ENCODE measurements at places on chromosomes 12 and 14.

- H3K4me1 ChIP-seq: no peaks in the 10 kb centered on the region
- no peaks in the 10 kb centered on the region for H3K36me3 ChIP-seq
- no peaks in the 10 kb centered on the region for H3K27me3 ChIP-seq
- no peak for DNase-seq
Observed at GRCh38 chr12:3010214-3010930, 51.2 kb downstream of the TEAD4 start.

- DNase-seq: no peak
- no peaks in the 10 kb centered on the region for H3K4me1 ChIP-seq
- no peak overlapping the region for H3K27ac ChIP-seq
- no peaks in the 10 kb centered on the region for H3K36me3 ChIP-seq
- H3K27me3 ChIP-seq: peaks cover 3% of the 10 kb centered on the region
Observed at GRCh38 chr12:66984962-66985361, 284.2 kb upstream of the CAND1 start.

GRCh38 chr12:48071808-48072207 is 34.1 kb downstream of the SENP1 start:
- DNase-seq: no peak
- no peak overlapping the region for H3K4me3 ChIP-seq
- H3K27ac ChIP-seq: no peak overlapping the region
- no peaks in the 10 kb centered on the region for H3K4me1 ChIP-seq
- H3K27me3 ChIP-seq: no peaks in the 10 kb centered on the region

- peaks cover 4% of the 10 kb centered on the region for H3K36me3 ChIP-seq
- peaks cover 11% of the 10 kb centered on the region for H3K4me1 ChIP-seq
- no peak overlapping the region for H3K27ac ChIP-seq
- DNase-seq: no peak
- H3K27me3 ChIP-seq: peaks cover 6% of the 10 kb centered on the region
Observed at GRCh38 chr12:6384499-6385436, 806 bp downstream of the LTBR start.

DNA sequence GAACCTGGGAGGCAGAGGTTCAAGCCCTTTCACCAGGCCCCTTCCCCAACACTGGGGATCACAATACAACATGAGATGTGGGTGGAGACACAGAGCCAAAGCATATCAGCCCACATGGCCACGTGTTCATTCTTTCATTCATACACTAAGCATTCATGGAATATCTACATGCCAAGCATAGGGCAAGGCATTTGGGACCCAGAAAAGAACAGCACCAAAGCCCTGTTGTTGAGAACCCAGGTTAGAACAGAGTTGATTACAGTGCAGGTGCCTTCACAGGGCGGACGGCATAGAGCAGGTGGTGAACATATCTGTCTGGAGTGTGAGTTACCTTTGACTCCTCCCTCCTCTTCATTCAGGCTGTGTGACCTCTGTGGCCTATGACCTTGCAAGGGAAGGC is 159.4 kb upstream of the GSC start:
- no peak overlapping the region for H3K27ac ChIP-seq
- no peak overlapping the region for H3K4me3 ChIP-seq
- H3K36me3 ChIP-seq: no peaks in the 10 kb centered on the region

GRCh38 chr14:50599700-50600444 is 39.9 kb downstream of the ATL1 start:
- H3K4me1 ChIP-seq: no peaks in the 10 kb centered on the region
- H3K36me3 ChIP-seq: no peaks in the 10 kb centered on the region
- no peak overlapping the region for H3K27ac ChIP-seq
- no peak for DNase-seq

GRCh38 chr14:62015243-62015642 is 253.0 kb downstream of the SNAPC1 start:
- no peaks in the 10 kb centered on the region for H3K4me1 ChIP-seq
- DNase-seq: no peak
- no peak overlapping the region for H3K27ac ChIP-seq
- peaks cover 32% of the 10 kb centered on the region for H3K27me3 ChIP-seq
- H3K4me3 ChIP-seq: no peak overlapping the region

GRCh38 chr14:23436327-23437132 is 1.1 kb upstream of the MYH7 start:
- no peak overlapping the region for H3K4me3 ChIP-seq
- no peaks in the 10 kb centered on the region for H3K4me1 ChIP-seq
- no peaks in the 10 kb centered on the region for H3K36me3 ChIP-seq
- H3K27me3 ChIP-seq: peaks cover 15% of the 10 kb centered on the region

GRCh38 chr14:89493877-89494634 is 77.0 kb upstream of the FOXN3 start:
- no peaks in the 10 kb centered on the region for H3K36me3 ChIP-seq
- H3K4me3 ChIP-seq: no peak overlapping the region
- H3K4me1 ChIP-seq: peaks cover 59% of the 10 kb centered on the region
- no peak for DNase-seq
- H3K27ac ChIP-seq: no peak overlapping the region

GRCh38 chr14:43539210-43539609 is 967.9 kb downstream of the FSCB start:
- no peak overlapping the region for H3K4me3 ChIP-seq
- no peaks in the 10 kb centered on the region for H3K27me3 ChIP-seq
- H3K36me3 ChIP-seq: peaks cover 8% of the 10 kb centered on the region
- H3K27ac ChIP-seq: no peak overlapping the region
- H3K4me1 ChIP-seq: no peaks in the 10 kb centered on the region

DNA sequence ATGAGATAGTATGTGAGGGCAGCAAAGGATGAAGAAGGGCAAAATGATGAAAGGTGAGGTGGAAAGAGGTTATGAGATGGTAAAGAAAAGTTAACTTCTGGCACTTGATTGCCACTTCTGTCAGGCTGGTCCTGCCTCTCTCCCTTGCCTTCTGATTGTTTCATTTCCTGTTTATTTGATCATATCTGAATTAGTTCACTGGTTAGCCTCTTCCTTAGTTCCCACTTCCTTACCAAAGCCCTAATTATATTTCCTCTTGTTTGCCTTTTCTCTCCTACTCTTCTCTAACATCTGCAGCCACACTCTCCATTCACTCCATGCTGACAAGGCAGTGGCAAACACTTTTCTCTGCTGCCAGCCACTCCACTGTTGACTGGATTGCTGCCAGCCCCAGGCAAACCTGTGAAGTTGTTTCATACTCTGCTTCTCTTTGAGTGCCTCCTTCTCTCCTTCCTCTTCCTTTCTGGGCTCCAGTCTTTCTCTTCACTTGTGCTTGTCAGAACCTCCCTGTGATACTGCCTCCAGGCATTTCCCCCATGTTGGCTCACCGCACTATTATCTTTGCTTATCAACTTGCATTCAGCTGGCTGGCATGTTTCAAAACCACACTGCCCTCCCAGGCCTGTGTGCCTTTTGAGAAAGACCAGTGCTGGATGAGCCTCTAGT is 8.1 kb downstream of the PNP start:
- no peaks in the 10 kb centered on the region for H3K27me3 ChIP-seq
- peaks cover 86% of the 10 kb centered on the region for H3K4me1 ChIP-seq
- DNase-seq: peak; percentile 63
- H3K4me3 ChIP-seq: peak overlapping the region; percentile 87

DNA sequence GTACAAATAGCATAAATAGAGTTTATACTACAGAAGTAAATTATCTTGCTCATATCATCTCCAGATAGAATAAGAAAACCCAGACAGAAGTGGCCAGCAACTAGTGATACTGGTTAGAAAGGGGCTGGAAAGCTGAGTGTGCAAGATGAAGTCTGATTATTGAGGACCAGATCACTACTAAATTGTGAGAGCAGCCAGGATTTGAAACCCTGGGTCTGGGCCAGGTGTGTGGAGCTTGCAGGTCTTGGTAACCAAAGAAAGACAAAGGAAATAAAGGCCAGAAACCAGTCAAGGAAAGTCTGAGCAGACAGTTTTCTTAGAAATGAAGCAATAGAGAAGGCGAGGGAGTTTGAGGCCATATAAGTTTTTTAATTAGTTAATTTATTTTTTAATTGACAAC is 611.8 kb downstream of the ETNK1 start:
- H3K27ac ChIP-seq: no peak overlapping the region
- no peaks in the 10 kb centered on the region for H3K27me3 ChIP-seq
- no peak for DNase-seq
- no peaks in the 10 kb centered on the region for H3K36me3 ChIP-seq

GRCh38 chr14:102898776-102899515 is 23.5 kb upstream of the AMN start:
- peaks cover 14% of the 10 kb centered on the region for H3K4me1 ChIP-seq
- peak overlapping the region; percentile 52 for H3K27ac ChIP-seq
- H3K27me3 ChIP-seq: no peaks in the 10 kb centered on the region
- H3K4me3 ChIP-seq: no peak overlapping the region

DNA sequence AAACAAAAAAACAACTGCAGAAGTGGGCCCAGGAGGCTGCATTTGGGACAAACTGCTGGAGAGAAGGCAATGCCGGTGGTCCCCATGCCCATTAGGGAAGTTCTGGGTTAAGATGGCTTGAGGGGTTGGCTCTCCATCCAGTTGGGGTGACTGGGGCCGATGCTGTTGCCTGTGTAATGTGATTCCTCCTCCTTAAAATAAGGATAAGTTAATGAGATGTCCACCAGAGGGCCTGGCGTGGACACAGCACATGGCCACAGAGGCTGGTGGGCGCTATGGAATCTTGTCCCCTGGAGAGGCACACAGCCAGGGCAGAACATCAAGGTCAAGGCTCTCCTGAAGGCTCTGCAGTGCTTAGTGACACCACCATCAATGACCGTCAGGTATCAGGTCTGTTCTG is 1.0 kb upstream of the TESC start:
- H3K27me3 ChIP-seq: peaks cover 19% of the 10 kb centered on the region
- H3K27ac ChIP-seq: no peak overlapping the region
- H3K4me1 ChIP-seq: peaks cover 10% of the 10 kb centered on the region
- H3K4me3 ChIP-seq: peak overlapping the region; percentile 76
- no peak for DNase-seq

GRCh38 chr12:23555180-23555824 is 394.2 kb downstream of the SOX5 start:
- H3K4me1 ChIP-seq: no peaks in the 10 kb centered on the region
- no peaks in the 10 kb centered on the region for H3K36me3 ChIP-seq

DNA sequence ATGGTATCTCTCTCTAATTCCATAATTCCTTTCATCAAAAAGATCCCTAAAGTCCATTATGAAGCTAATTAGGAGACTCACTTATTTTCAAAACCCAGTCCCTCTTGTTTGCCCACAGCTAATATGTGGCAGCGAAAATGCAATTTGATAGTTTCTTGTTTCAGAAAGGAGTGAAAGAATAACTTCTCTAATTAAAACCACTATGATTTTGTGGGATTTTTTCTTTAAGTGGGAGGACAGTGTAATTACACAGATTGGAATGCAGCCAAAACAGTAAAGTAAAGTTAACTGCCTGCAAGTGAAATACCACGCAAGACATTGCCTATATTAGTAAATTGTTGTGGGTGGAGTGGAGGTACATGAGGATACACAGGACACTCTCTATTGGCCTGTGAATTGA is 50.0 kb downstream of the PTPRO start:
- H3K4me1 ChIP-seq: no peaks in the 10 kb centered on the region
- H3K4me3 ChIP-seq: no peak overlapping the region
- H3K27me3 ChIP-seq: peaks cover 7% of the 10 kb centered on the region
- no peaks in the 10 kb centered on the region for H3K36me3 ChIP-seq

- no peaks in the 10 kb centered on the region for H3K36me3 ChIP-seq
- H3K4me3 ChIP-seq: no peak overlapping the region
- DNase-seq: no peak
- H3K27me3 ChIP-seq: no peaks in the 10 kb centered on the region
- peaks cover 64% of the 10 kb centered on the region for H3K4me1 ChIP-seq
Observed at GRCh38 chr12:120821878-120822277, 82.3 kb downstream of the SPPL3 start.

DNA sequence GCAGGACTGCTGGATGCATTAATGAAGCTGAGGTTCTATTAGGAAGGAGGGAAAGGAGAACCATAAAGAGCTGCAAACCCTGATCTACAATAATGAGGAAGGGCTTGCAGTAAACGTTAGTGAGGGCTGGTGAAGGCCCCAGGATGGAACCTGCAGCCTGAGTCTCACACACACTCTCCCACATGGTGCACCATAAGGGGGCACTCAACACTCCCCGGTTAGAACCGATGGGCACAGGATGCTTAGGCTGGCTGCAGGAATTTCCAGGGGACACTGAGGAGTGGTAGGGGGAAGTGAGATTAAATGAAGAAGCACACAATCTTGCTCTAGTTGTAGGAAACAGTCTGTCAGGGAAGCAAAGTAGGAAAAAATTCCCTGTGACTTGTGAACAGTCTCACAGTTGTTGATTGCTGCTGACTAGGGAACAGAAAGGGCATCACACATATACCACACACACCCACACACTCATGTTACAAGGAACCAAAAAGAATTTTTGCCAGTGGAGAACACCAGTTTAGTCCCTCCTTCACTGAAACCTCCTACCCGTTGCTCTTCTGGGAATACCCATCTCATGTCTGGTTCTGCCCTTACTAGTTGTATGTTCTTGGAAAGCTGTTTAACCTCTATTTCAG is 56.2 kb upstream of the FERMT2 start:
- H3K27ac ChIP-seq: no peak overlapping the region
- no peaks in the 10 kb centered on the region for H3K36me3 ChIP-seq
- H3K4me1 ChIP-seq: no peaks in the 10 kb centered on the region
- DNase-seq: no peak
- H3K27me3 ChIP-seq: no peaks in the 10 kb centered on the region
- H3K4me3 ChIP-seq: no peak overlapping the region

- H3K4me1 ChIP-seq: peaks cover 85% of the 10 kb centered on the region
- no peaks in the 10 kb centered on the region for H3K27me3 ChIP-seq
Observed at GRCh38 chr12:124914392-124915238, at the start of gene UBC. Gene UBC, minus strand, starts transcription at chr12:124914650. Its CDS starts 879 bp downstream, at chr12:124913771.

DNA sequence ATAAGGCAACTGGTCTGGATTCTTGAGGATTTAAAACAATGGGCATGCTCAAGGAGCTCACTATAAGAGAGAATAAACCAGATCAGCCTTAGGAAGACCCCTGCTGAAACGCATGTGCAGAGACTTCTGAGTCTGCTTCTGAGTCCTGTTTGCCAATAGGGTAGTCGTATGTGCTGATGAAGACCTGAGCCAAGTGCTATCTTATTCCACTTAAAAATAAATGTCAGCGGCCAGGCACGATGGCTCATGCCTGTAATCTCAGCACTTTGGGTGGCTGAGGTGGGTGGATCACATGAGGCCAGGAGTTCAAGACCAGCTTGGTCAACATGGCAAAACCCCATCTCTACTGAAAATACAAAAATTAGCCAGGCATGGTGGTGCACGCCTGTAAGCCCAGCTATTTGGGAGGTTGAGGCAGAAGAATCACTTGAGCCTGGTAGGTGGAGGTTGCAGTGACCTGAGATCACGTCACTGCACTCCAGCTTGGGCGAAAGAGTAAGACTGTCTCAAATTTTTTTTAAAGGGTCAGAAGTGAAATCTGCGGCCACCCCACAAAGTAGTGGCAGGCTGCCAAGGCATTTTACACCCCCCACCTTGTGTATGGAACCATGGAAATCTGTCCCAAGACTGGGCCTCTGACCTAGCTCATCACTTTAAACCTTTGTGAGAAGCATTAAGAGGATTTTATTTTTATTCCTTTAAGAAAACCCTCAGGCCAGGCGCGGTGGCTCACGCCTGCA is 20.3 kb downstream of the RFC5 start:
- H3K27ac ChIP-seq: no peak overlapping the region
- H3K36me3 ChIP-seq: peaks cover 15% of the 10 kb centered on the region
- DNase-seq: no peak
- peaks cover 3% of the 10 kb centered on the region for H3K4me1 ChIP-seq
- H3K27me3 ChIP-seq: no peaks in the 10 kb centered on the region

- H3K27ac ChIP-seq: peak overlapping the region; percentile 50
- H3K4me1 ChIP-seq: peaks cover 51% of the 10 kb centered on the region
- no peaks in the 10 kb centered on the region for H3K36me3 ChIP-seq
- no peaks in the 10 kb centered on the region for H3K27me3 ChIP-seq
- DNase-seq: peak; percentile 68
Observed at GRCh38 chr14:98704441-98704840, 567.6 kb downstream of the BCL11B start.

- H3K27ac ChIP-seq: peak overlapping the region; percentile 100
- peak overlapping the region; percentile 99 for H3K4me3 ChIP-seq
- H3K36me3 ChIP-seq: peaks cover 31% of the 10 kb centered on the region
- DNase-seq: no peak
Observed at GRCh38 chr12:55931780-55932550, 1.0 kb downstream of the DGKA start.
